Stimulated activated CD4-positive, alpha-beta T cell treated with anti-CD3 and anti-CD28 coated beads, Interleukin-4, amount 100 ng/mL, for 1 hour (primary cell): ENCODE measurements at places on chromosomes 7 and 10.

GRCh38 chr10:31769564-31769963 lies 159.1 kb downstream of the ARHGAP12 start:
- DNase-seq = no peak

DNA sequence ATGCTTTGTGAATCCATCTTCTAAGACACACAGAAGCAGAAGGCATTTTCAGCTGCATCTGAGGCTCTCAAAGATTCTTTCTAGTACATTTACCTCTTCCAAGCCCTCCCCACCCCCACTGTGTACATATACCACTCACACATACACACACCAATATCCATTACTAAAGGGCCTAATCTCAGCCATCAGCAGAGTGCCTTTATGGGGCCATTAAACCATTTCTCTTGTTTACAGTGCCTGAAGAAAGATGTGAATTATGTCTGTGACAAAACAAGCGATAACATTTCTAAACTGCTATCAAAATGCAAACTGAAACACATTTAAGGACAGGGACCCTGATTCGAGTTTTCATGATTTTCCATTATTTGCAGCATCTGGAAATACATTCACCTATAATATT lies 40.0 kb downstream of the ETV1 start:
- DNase-seq = no peak

GRCh38 chr10:75883081-75884072 lies 452.0 kb downstream of the LRMDA start:
- no peak for DNase-seq

DNA sequence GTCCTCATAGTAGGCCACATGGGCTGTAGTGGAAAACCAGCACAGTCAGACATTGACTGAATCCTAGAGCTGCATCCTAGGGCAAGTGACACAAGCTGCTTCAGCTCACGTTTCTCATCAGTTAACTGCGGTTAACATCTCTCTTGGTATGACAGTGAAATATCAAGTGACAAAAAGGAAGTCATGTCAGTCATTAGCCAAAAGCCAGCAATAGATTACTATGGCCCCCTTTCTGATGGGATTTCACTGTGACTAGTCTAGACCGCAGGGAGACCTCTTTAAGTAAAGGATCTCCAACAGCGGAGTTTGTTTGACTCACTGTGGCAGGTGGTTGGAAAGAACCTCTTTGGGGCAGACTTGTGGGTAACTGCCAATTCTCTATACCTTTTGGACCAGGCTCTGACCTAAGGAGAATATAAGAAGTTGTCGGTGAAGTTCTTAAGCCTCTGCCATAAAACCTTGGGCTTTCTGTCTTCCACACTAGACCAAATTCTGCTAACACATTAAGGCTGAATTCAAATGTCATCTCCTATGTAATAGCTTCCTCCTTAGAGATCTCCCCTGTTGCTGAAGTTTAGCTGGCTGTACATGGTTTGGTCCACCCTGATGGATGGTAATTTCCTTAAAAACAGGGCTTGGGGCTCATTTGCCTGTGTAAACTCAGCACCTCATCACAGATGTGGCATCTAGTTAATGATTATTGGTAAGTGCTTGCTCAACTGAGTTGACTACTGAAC lies 115.3 kb downstream of the SGMS1 start:
- no peak for DNase-seq

- peak; percentile 16 for DNase-seq
These were observed 27.3 kb upstream of the IFRD1 start for GRCh38 chr7:112422842-112423496.

DNA sequence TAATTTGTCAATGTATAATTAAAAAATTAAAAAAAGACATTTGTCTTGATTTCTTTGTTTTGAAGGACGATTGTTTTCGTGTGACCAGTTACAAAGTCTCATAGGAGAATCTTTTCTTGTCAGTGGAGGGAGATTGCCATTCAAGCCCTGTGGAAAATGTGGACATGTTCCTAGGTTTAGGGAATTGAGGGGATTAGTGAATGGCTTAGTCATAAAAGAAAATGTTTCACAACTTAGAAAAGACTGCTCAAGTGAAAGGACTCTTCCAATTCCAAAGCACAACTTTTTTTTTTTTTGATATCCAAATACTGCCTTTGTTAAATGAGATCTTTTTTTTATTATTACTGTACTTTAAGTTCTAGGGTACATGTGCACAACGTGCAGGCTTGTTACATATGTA lies 140.7 kb upstream of the HABP2 start:
- DNase-seq = no peak

GRCh38 chr10:29809383-29809782 lies 174.6 kb upstream of the SVIL start:
- DNase-seq = no peak

GRCh38 chr10:104559935-104560334 lies 81.2 kb upstream of the SORCS3 start:
- no peak for DNase-seq

- DNase-seq = no peak
These were observed 78.2 kb upstream of the FAM3C start for GRCh38 chr7:121474301-121474673.

- DNase-seq = no peak
These were observed 5.5 kb upstream of the NAMPT start for GRCh38 chr7:106290319-106290718.

DNA sequence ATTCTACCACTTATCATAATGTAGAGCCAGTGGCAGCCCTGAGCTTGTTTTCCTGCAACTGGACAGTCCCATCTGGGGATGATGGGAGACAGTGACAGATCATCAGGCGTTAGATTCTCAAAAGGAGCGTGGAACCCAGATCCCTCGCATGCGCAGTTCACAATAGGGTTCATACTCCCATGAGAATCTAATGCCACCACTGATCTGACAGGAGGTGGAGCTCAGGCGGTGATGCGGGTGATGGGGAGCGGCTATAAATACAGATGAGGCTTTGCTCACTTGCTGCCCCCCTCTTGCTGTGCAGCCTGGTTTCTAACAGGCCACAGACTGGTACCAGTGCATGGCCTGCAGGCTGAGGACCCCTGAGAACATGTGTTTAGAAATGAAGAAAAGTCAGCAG lies 260.1 kb downstream of the CAMK1D start:
- DNase-seq = no peak

- DNase-seq = no peak
These were observed 67.9 kb downstream of the ATAD1 start for GRCh38 chr10:87750001-87750671.

DNA sequence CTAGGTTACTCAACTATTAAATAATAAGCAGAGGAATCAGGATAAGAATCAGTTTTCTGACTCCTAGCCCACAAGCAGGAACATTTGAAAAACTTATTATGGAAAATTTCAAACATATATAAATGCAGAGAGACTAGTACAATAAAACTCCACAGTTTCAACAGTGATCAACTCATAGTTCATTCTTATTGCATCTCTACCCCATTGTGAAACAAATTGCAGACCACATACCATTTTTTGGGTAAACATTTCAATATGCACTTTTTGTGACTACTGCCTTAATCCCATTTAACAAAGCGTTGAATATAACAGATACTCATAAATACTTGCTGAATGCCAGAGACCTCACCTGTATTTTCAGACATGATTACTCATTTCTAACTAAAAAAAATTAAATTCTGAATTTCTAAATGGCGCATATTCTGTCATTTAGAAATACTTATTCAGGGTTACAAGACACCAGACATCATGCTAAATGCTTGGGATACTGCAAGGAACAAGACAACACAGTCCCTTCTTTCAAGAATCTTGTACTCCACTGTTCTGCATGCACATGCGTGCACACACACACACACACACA lies 11.4 kb downstream of the CDK6 start:
- DNase-seq = no peak

- peak; percentile 18 for DNase-seq
These were observed 739 bp downstream of the CASP7 start for GRCh38 chr10:113680190-113681111.

DNA sequence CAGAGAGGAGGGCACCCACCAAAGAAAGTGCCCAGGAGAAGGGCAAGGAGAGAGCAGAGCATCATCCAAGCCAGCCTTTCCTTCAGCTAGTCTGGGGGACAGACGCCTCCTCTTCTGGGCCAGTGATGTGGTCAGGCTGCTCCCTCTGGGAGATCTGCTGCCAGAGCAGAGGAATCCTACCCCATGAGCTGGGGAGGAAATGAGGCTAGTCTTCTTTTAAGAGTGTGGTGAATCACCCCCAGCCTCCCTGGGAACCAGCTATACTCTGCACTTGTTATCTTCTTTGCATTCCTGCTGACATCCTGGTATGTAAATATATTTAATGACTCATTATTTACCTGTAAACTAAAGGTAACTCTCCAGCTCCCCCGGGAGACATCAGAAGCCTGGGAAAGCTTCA lies 41.6 kb upstream of the EPHB6 start:
- DNase-seq = no peak

DNA sequence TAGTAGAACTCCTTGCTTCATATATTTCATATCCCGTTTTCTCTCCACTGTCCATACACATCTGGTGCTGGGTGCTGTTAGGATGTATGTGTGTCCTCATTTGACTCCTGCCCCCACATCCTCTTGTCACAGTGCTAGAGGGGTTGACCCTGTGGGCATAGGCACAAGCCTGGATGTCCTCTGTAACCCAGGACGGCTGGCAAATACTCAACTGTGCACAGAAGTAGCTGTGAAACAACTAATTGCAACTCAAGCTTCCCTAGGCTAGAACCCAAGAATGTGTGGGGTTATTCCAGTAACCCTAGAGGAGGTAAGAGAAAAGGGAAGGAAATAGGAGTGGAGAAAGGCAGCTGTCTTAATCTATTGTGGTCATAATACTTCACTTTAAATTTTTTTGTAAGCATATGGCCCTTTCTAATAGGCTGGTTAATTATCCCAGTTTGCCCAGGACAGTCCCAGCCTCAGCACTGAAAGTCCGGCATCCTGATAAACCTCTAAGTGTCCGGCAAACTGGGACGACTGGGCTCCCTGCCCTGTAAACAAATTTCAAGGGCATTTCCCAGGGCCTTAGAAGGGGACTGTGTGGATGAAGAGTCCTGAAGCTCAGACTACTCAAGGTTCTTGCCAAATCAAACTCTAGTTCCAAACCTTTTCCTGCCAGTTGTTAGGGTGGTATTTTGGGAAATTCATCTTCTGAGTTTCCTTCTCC lies 283.2 kb upstream of the CELF2 start:
- DNase-seq = no peak

GRCh38 chr10:91194497-91195179 lies 25.8 kb upstream of the PCGF5 start:
- DNase-seq = no peak

GRCh38 chr10:92750791-92751533 lies 61.2 kb downstream of the HHEX start:
- DNase-seq = no peak

- no peak for DNase-seq
These were observed 486.3 kb downstream of the POM121L12 start for GRCh38 chr7:53521638-53522184.

DNA sequence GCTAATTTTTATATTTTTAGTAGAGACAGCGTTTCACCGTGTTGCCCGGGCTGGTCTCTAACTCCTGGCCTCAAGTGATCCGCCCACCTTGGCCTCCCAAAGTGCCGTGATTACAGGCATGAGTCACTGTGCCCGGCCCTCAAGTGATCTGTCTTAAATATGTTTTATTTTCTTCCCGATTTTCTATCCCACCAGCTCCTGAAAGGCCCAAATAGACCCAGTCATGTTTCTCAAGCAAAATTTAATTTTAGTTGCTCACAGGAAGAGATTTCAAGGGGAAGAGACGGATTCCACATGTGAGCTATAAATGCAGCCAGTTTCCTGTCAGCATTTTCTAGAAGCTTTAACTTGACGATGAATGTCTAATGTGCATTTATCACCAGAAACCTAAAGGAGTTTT lies 12.0 kb downstream of the DENND10 start:
- DNase-seq = no peak

DNA sequence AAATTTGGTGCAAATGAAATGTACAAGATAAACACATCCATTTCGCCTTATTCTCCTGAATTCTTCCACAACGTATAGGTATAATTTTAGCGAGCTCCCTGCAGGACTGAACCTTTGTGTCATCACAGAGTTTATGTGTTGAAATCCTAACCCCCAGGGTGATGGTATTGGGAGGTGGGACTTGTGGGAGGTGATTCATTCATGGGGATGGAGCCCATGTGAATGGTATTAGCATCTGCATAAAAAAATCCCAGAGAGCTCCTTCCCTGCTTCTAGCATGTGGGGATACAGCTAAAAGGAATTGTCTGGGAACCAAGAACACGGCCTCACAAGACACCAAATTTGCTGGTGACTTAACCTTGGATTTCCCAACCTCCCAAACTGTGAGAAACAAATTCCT lies 741.4 kb upstream of the VSTM2A start:
- DNase-seq = no peak

DNA sequence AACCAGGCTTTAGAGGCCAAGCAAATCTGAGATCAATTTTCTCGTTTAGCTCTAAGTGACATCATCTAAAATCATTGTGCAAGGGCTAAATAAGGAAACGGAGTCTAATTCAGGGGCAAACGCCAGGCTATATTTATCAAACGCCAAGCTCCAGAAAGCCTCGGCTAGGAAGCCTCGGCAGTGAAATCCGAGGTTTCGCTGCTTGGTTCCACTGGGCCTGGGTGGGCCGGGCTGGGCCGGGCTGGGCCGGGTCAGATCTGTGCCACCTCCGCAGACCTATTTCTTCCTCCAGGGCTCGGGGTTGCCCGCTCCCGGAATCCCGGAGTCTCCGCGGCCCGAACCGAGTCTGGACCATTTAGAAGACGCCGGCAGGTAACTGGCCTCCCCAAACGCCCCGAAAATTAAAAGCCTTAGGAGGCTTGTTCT lies 459 bp upstream of the FEZF1 start:
- no peak for DNase-seq

- DNase-seq = no peak
These were observed 21.5 kb upstream of the SGMS1 start for GRCh38 chr10:50645236-50645635.

DNA sequence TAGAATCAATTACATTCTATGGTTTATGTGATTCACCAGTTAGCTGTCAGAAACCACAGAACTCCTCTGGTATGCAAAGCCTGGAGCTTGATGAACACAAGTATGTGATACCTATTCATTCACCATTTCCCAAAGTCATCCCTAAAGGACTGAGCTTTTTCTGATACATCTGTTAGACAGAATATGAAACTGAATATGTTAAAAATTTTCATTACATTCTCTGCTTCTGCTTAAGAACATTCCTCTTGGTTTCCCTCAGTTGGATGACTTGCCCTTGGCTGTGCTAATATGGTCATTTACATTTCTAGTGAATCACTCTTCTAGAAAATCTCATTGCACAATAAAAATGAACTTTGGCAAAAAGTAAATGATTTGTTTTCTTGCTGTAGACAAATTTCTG lies 10.8 kb upstream of the PON1 start:
- no peak for DNase-seq
